ENCODE measurements at places on chromosomes 16 and 17. TPM values are rescaled to one million over a fixed set of nuclear protein-coding genes. Genes with fewer than 3 reads are reported as not detected.

DNA sequence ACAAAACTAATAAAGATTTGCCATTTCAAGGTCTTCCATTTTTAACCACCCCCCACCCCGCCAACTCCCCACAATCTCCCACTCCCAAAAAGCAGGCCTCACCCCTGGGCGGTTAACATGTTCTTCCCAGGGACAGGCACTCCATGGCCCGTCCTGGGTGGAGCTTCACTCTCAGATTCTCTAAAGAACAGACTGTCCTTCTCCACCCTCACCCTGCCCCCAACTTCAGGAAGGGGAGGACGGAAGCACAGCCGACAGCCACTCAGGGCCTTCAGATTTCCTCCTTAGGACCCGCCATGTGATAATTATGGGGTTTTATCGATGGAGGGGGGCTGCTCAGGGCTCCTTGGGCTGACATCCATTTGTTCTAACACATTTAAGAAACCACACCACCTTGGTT is 61.9 kb downstream of the ZFHX3 start:
- DNase-seq = no peak

- DNase-seq = no peak
Measured at GRCh38 chr17:67336859-67337258, 29.5 kb downstream of the PSMD12 start.

The IGSF6 gene
- polyA plus RNA-seq = not detected

DNA sequence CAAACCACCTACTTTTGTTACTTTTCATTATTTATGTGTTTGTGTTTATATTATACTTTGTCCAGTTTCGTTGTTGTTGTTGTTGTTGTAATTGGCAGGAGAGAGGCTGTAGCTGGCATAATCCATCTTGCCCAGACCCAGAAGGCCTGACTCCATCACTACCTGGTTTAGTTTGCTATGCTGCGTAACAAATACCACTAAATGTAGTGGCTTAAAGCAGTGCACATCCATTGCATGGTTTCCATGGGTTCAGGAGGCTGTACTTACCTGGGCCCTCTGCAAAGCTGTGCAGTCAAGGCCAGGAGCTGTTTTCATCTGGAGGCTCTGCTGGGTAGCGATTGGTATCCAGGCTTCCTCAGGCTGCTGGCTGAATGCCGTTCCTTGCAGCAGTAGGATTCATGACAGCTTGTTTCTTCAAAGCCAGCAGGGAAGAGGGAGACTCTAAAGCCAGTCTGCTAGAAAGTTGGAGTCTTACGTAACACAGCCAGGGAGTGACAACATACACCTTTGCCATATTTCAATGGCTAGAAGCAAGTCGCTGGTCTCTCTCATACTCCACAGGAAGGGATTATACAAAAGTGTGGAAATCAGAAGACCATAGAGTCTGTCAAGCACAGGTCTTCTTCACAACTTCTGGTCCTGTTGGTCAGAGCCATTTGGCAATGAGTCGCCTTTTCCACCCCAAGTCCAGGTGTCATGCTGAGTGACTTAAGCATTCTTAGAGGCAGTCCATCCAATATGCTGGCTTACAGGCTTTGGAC is 41.1 kb downstream of the TNRC6C start:
- no peak for DNase-seq

DNA sequence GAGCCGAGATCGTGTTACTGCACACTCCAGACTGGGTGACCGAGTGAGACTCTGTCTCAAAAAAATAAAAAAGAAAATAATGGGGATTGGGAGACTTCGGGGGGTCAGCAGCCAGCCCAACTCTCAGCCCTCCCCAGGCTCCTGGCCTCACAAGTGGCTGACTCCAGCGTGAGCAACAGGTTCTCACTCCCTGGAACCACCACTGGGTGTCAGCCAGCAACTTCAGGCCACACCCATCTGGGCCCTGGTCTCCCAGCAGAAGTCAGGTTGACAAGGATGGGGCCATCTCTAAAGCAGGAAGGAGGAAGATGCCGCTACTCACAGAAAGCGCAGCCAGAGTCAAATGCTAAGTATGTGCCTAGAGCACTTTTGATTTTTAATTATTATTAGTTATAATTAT is 139.4 kb downstream of the C16orf78 start:
- DNase-seq = no peak

DNA sequence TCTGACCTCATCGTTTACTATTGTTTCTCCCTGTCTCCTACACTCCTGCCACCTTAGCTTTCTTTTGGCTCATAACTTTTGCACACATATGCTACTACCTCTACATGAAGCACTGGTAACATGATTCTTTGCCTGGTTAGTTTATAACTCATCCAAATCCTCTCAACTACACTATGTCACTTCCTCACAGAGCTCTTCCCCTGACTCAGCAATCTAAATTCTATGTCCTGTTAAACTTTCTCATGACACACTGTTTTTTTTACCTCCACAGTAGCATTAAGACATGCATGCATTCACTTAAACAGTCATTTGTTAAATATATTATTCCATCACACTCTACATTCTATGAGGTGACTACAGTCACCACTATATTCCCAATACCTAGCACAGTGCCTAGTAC is 19.7 kb downstream of the APPBP2 start:
- peak; percentile 60 for DNase-seq

DNA sequence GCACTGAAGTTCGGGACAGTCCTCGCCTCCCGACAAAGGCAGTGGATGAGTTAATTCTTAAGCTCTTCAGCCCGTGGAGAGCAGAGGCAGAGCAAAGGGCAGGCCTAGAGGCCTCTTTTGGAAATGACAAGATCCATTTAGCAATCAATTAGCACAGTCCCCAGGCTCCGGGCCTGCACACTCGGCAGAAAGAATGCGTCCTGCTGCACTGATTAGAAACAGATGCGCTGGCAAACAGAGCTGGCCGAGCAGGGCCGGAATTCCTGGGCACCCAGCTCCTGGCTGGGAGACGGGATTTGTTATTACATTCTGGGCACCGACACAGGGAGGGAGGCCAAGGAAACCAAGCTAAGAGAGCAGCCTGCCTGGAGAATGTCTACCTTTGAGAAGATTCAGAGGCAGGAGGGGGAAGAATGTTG is 162.9 kb downstream of the COPRS start:
- peak; percentile 84 for DNase-seq

- DNase-seq = no peak
Measured at GRCh38 chr16:181565-182021, 1.3 kb downstream of the HBQ1 start.

- DNase-seq = no peak
Measured at GRCh38 chr17:50872710-50873424, 6.7 kb upstream of the TOB1 start.

GRCh38 chr17:19345486-19346350 is 16.8 kb downstream of the B9D1 start:
- no peak for DNase-seq

The NGFR gene
- not detected for polyA plus RNA-seq

- DNase-seq = no peak
Measured at GRCh38 chr17:50771991-50772785, 4.9 kb upstream of the ANKRD40CL start.

DNA sequence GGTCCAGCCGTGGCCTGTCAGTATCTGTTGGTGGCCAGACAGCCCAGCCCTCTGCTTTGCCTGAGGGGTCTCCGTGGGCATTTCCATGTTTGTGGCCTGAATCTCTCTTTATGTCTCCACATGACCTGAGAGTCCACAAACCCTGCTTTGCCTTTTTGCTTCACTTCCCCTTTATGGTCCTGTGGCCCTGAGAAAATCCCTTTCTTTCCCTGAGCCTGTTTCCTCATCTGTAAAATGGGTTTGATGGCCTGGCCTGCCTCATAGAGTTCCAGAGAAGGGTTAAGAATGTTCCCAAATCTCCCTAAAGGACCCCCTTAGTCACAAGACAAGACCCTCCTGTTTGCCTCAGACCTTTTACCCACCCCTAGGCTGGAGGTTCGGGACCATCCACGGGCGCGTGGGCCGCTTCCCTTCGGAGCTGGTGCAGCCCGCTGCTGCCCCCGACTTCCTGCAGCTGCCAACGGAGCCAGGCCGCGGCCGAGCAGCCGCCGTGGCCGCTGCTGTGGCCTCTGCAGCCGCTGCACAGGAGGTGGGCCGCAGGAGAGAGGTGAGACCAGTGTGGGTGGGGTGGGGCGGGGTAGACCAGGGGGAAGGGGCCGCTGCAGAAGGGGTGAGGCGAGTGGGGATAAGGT is 26.2 kb upstream of the ALKBH5 start:
- no peak for DNase-seq

The OSGIN1 gene
- polyA plus RNA-seq = 6.2 TPM

DNA sequence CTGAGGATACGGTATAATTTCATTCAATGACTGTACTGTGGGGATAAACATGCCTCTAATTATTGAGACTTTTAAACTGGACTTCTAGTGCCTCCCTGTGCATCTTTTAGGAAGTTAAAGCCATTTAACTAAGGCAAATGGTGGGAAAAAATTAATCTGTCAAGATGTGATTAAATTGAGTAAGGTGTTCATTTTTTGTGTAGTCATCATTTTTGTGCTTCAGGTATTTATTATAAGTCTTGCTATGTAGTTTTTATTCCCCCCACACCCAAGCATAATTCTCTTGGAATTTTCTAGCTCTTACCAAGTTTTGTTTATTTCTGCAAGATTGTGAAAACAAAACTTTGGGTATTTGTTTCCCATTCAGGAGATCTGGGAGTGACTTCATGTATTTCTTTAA is 10.2 kb downstream of the TAF15 start:
- DNase-seq = no peak

The KRTAP17-1 gene
- not detected for polyA plus RNA-seq

DNA sequence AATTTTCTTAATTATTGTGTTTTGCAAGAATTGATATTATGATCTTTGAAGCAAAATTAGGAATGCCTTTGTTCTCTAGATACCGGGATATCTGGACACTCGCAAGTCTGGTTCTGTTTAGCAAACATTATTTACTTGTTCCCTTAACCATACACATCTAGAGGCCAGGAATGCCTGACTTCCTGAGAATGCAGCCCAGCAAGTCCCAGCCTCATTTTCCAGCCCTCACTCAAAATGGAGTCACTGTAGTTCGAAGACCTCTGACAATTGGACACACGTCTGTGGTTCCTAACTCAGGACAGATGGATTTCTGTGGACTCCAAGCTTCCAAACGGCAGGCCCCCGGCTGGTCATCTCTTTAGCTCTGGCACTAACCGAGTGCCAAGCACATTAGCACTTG is 355.4 kb upstream of the RBFOX1 start:
- no peak for DNase-seq

The SPNS3 gene
- polyA plus RNA-seq = not detected

- DNase-seq = no peak
Measured at GRCh38 chr16:2881783-2882649, 999 bp upstream of the FLYWCH2 start.

- no peak for DNase-seq
Measured at GRCh38 chr17:80270104-80270503, 9.5 kb downstream of the RNF213 start.

DNA sequence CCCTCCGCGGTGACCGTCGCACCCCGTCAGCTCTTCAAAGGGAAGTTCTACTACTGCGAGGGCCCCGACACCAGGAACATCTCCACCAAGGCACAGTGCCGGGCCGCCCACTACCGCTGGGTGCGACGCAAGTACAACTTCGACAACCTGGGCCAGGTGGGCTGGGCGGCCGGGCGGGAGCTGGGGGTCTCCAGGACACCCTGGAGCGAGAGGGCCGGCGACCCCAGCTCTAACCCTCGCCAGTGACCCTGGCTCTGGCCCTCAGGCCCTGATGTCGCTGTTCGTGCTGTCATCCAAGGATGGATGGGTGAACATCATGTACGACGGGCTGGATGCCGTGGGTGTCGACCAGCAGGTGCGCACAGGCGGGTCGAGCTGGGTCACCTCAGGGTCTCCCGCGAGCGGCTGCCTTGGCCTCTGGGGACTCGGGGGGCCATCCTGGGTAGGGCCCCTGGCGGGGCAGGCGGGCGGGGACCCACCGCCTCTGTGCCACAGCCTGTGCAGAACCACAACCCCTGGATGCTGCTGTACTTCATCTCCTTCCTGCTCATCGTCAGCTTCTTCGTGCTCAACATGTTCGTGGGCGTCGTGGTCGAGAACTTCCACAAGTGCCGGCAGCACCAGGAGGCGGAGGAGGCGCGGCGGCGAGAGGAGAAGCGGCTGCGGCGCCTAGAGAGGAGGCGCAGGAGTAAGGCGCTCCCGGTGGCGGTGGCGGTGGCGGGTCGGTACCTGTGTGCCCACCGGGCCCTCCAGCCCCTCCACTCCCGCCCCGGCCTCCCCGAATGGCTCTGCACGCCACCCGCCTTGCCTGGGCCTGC is 13.4 kb downstream of the TPSG1 start:
- DNase-seq = no peak

DNA sequence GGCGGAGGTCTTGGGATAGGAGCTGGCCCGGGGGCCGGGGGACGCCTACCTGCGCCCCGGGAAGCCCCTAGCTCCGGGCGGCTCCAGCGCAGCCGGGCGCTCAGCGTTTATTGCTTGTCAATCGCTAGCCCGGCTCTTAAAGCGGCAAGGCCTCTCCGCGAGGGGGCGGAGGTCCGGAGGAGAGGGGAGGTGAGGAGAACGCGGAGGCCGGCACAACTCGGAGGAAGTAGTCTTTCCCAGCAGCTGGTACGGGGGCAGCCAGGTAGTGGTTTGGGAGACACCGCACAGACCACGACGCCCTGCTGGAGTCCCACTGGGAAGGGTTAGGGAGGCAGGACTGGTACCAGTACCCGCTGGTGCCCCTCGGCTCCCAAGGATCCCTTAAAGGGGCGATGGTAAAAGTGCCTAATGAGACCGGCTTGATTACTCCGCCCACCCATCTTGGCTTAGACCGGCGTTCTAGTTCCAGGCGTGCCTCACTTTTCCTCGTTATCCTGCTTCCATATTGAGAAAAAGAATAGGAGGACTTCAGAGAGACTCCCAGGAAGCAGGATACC is at the start of gene MPP2:
Gene MPP2, minus strand, starts transcription at position 112 of the 557 bp plus-strand sequence. CDS start 3,076 bp downstream, outside the sequence.
- peak; percentile 26 for DNase-seq

The KRT34 gene
- 0.29 TPM for polyA plus RNA-seq

DNA sequence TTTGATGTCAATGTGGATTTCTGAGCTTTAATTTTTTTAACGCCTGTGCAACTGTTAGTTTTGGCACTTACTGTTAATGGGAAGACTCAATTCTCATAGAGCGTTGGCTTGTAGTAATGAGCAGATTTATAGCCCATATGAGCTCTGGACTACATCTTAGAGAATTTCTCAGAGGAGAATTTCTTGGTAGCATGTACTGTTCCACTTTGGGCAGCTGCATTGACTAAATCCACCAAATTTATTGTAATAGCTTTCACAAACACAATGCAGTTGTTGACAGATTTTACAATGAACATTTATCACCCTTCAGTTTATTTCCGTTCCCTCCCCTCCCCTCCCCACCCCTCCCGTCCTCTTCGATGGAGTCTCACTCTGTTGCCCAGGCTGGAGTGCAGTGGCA is 193.9 kb downstream of the PRKCA start:
- no peak for DNase-seq

DNA sequence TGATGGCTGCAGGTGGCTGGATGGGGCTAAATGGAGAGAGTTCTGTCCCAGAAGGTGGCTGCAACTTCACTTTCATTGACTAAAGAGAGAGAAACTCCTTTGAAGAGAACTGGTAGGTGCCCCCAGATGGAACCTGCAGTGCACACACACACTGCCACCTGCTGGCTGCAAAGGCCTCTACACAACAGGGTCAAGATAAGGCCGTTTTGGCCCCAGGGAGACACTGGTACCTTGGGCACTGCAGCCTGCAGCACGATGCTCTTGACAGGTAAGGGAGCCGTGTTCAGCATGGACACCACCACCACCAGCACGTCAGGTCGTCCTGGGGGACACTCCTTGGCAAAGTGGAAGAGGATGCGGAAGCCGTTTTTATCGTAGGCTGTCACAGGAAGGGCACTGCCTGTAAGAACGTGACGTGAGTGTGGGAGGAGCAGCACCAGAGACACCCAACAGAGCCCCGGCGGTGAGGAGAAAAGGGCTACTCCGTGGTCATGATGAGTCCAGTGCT is 22.7 kb downstream of the GGA3 start:
- DNase-seq = peak; percentile 43

- no peak for DNase-seq
Measured at GRCh38 chr17:37092701-37093100, 143.9 kb downstream of the AATF start.

The HS3ST2 gene
- polyA plus RNA-seq = not detected

The TMEM235 gene
- polyA plus RNA-seq = not detected

Data from AG04450 (cell line).